ENCODE measurements at places on chromosomes 1 and 21. TPM values are rescaled to one million over a fixed set of nuclear protein-coding genes. Genes with fewer than 3 reads are reported as not detected.

Gene TPTE
- not detected for total RNA-seq

Gene NID1
- 8.1 TPM for total RNA-seq

Gene HPCAL4
- total RNA-seq: 0.24 TPM

Gene ZNF124
- 4.5 TPM for total RNA-seq

Gene LAD1
- total RNA-seq: 0.69 TPM

Gene FCRL2
- total RNA-seq: not detected

Gene ASPM
- 21.9 TPM for total RNA-seq

Data from A549 treated with CpdA at 1 μM for 4 hours (cell line).